ENCODE measurements at places on chromosomes 13 and 19. TPM values are rescaled to one million over a fixed set of nuclear protein-coding genes. Genes with fewer than 3 reads are reported as not detected.

Gene RAB3D
- polyA plus RNA-seq: 69.1 TPM

Gene ZNF723
- polyA plus RNA-seq: not detected

Gene NTN5
- polyA plus RNA-seq: 0.03 TPM

Gene C13orf42
- not detected for polyA plus RNA-seq

Gene TLE2
- 0.87 TPM for polyA plus RNA-seq

Gene ZNF415
- 1.3 TPM for polyA plus RNA-seq

Gene FGF14
- polyA plus RNA-seq: 0.02 TPM

Gene TJP3
- 0.48 TPM for polyA plus RNA-seq

Gene CLEC17A
- polyA plus RNA-seq: 0.08 TPM

Gene FGF22
- polyA plus RNA-seq: not detected

Gene RUBCNL
- 0.48 TPM for polyA plus RNA-seq

Gene ZNF132
- polyA plus RNA-seq: 1.5 TPM

Gene WDR88
- not detected for polyA plus RNA-seq

Gene ACP7
- polyA plus RNA-seq: 1.3 TPM

Gene OR7A5
- polyA plus RNA-seq: 0.24 TPM

Gene TNFRSF19
- 0.19 TPM for polyA plus RNA-seq

Gene SLC7A9
- 0.03 TPM for polyA plus RNA-seq

Gene SIAH3
- polyA plus RNA-seq: not detected

Gene ZNF99
- polyA plus RNA-seq: not detected

Gene ZIM2
- not detected for polyA plus RNA-seq

Gene ZNF534
- not detected for polyA plus RNA-seq

Gene CEACAM8
- not detected for polyA plus RNA-seq
